ENCODE measurements at places on chromosomes 4 and X.
A peak's percentile ranks its signal among the peaks of the same experiment; 100 is the strongest.

GRCh38 chr4:25050370-25051078 is 19.8 kb upstream of the LGI2 start:
- no peak for DNase-seq

GRCh38 chr4:159384632-159385031 is 281.8 kb downstream of the RAPGEF2 start:
- DNase-seq, result no peak

GRCh38 chr4:138090150-138090917 is 151.8 kb downstream of the SLC7A11 start:
- peak; percentile 37 for DNase-seq

DNA sequence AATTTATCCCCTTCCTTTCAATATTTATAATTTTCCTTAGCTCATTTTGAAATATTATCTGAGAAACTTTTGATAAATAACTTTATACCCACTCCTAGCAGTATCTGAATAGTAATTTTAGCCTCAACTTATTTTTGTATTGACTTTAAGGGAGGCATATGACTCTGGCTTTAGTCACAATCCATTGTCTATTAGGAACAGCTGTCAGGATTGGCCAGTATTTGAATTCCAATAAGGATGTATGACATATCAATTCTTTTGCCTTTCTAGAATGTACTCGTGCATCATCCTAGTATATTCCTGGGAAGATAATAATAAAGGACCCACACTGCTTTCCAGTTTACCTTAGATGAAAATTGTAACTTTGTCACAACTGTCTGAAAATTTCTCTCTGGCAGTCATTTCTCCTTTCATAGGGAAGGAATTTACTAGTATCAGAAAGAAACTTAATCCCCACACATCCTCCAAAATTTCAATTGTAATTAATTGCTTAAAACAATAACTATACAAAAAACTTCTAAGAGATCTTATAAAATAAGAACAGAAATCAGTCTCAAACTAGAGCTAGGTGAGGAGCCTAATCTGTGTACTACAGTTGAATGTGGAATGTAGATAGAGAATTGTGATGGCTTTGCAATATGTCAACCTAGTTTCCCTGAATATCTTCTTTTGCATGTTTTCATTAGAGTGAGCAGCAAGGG is 121.0 kb upstream of the EPHA5 start:
- no peak for DNase-seq

DNA sequence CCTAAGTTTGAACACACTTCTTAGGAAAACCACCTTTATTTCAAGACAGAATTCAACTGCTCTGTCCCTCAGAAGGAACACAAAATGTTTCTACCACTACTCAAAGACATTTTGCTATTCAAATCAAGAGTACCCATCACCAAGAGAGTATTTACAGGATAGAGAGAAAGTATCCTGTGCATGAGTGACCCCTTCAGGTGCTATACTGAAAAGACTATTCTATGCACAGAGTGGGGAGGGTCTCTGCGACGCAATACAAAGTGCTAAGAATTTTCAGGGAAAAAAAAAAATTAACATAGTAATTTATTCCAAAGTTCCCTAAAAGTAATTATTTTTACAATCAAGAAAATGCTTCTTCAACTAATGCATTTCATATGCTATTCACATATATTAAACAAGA is 346.4 kb upstream of the FAM241A start:
- DNase-seq, result no peak

GRCh38 chr4:42149004-42149403 is 3.5 kb downstream of the BEND4 start:
- no peak for DNase-seq

DNA sequence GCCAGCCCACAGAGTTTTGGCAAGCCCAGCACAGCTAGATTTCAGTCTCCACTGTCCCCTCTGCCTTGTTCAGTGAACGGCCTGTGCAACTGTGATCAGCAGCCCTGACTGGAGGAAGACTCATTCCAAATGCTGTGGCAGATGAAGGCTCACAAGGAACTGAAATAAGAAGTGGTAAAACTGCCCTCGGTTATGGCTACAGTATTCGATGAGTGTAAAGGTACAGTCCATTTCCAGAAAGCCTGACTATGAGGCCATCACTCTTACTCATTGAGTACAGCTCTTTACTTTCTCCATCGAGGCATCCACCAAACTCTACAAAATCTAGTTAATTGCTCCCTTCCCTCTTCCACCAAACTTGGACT is 69.1 kb downstream of the RHOH start:
- DNase-seq, result no peak

GRCh38 chr4:1406394-1406980 is at the start of gene NKX1-1:
Gene NKX1-1 (minus strand): TSS chr4:1406442. CDS start chr4:1406442, 0 bp downstream.
- no peak for DNase-seq

DNA sequence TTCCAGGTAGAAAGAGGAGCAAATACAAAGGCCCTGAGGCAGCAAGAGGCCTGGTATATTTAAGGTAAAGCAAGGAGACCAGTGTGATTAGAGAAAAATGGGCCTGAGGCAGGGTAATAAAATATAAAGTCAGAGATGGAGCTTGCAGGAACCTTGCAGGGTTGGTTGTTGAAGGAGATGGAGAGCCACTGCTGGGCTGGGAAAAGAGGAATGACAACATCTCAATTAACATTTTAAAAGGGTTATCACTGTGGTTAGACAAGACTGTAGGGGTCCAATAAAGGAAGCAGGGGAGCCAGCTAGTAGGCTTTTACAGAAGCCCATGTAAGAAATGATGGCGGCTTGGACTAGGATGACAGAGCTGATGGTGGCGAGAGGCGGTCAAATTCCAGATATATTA is 205.5 kb upstream of the MBNL3 start:
- no peak for DNase-seq

DNA sequence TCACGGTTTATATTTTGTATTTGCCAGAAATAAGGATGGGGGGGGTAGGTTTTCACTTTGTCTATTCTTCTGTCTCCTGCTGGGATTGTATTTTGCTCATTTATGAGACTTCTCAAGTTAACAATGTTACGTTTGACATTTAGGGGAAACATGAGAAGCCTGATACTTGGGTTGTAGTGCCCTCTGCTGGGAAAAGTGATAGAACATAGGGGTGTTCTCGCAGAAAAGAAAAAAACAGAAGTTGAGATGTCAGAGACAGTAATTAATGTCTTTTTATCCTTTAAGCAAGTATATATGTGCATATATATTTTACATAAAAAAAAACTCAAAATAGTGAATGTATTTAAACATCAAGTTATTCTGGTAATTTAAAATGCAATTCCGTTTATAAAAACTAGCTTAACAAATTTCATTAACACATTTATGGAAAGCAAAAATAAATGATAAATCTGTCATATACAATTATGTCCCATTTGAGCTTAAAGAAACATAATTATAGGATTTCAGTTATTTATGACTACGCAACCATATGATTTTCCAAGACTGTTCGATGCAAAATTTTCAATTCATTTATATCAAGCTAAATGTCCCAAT is 46.0 kb upstream of the TMPRSS11F start:
- peak; percentile 41 for DNase-seq

Data from NCI-H1930 (cell line).